Activated CD4-positive, alpha-beta T cell treated with anti-CD3 and anti-CD28 coated beads for 1 hour (primary cell): ENCODE measurements at places on chromosomes 7 and 10.
A peak's percentile ranks its signal among the peaks of the same experiment; 100 is the strongest.

GRCh38 chr10:25078658-25079431 is 62.4 kb downstream of the THNSL1 start:
- no peak for DNase-seq

- no peak for DNase-seq
These were observed 275.2 kb downstream of the POU6F2 start for GRCh38 chr7:39252916-39253315.

DNA sequence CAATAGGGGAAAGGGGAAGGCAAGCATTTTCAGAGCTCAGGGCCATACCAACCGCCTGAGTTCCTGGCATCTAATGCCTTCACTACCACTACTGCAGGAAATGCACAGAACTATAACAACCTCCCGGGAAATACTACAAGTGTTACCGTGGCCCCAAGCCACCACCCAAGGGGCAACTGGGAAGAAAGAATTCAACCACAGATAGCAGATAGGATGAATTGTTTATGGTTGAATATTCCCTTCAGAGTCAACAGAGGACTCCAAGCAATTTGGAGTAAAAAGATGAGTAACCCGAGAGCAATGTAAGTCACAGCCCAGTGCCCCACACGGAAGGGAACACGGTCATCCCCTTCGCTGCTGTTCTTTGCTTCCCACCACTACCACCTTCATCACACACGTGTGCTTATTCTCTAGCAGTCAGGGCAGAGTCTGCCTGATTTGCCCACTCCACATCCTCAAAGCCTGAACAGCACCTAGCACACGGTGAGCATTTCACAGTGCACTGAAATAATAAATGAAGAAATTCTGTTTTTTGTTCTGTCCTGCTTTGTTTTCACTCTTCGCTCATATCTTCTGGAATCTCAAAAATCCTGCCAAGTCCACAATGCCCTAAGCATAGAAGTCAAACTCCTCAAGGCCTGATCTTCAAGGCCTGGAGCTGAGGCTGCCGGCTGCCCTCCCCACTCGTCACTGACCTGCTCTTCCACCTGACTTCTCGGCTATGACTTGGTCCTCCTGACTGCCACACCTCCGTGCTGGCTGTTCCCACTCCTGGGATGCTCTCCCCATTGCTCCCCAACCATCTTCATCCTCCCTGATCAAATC is 221.1 kb downstream of the KCNMA1 start:
- no peak for DNase-seq

DNA sequence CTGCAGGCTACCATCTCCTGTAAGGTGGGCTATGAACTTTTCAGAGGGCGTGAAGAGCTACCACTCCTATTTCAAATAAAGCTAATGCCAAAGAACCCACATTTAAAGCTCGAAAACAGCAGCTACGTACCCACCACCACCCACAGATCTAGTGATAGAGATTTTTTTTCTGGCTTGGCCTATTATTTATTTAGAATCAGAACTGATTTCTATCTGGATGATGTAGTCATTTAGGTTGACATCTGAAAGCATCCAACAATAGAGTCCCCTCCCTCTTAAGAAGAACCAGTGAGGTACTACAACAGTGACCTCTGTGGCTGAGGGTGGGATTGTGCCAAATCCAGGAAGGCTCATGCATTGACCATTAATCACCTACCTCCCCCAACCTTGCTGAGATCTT is 113.8 kb upstream of the ADO start:
- no peak for DNase-seq

- no peak for DNase-seq
These were observed 100.5 kb downstream of the TACC2 start for GRCh38 chr10:122089311-122090017.

GRCh38 chr7:6505685-6506559 is 45.3 kb downstream of the GRID2IP start:
- no peak for DNase-seq

GRCh38 chr10:95655571-95656290 is 780 bp downstream of the ALDH18A1 start:
- peak; percentile 8 for DNase-seq
